Keratinocyte (primary cell): ENCODE measurements at places on chromosomes 1 and 21.

- no peak for DNase-seq
Observed at GRCh38 chr1:89850844-89851415, 30.1 kb downstream of the LRRC8D start.

DNA sequence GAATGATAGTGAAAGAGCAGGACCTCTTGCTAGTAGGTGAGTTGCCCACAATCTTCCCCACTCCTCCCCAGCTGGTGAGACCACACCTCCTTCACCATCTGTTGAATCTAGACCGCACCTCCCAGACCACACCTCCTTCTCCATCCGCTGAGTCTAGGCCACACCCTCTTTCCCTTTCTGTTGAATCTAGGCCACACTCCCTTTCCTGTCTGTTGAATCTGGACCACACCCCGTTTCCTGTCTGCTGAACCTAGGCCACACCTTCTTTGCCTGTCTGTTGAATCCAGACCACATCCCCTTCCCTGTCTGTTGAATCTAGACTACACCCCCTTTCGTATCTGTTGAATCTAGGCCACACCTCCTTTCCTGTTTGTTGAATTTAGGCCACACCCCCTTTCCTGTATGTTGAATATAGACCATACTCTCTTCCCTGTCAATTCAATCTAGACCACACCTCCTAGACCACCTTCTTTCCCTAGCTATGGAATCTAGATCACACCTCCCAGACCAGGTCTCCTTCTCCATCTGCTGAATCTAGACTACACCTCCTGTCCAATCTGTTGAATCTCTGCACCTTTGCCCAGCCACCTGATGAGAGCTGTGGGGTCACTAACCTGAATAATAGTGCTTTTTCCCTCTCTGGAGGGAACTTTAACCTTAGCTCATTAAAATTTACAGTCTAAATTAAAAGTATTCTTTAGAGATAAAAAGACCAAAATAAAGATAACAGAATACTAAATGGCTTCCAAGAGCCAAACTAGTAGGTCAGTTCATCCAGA lies 116.3 kb downstream of the DAB1 start:
- peak; percentile 7 for DNase-seq

DNA sequence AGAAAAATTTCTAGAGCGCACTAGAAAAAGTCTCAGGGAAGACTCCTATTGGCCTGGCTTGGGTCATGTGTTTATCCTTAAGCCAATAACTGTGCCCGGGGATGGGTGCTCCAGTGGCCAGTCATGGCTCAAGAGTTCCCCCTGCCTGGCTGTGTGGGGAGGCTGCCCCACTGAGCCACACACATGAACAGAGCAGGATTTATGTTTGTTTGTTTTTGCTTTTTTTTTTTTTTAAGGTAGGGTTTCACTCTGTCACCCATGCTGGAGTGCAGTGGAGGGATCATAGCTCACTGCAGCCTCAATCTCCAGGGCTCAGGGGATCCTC lies 21.8 kb downstream of the EDN2 start:
- no peak for DNase-seq

- DNase-seq, result no peak
Observed at GRCh38 chr1:7341145-7341905, 429.8 kb upstream of the VAMP3 start.

GRCh38 chr1:203534526-203534925 lies 40.6 kb downstream of the OPTC start:
- peak; percentile 87 for DNase-seq

GRCh38 chr1:156308078-156308477 lies 9.0 kb upstream of the VHLL start:
- no peak for DNase-seq
